SK-N-SH treated with all-trans-retinoic acid at 6 μM for 48 hours (cell line): ENCODE measurements at places on chromosomes 4 and X.

DNA sequence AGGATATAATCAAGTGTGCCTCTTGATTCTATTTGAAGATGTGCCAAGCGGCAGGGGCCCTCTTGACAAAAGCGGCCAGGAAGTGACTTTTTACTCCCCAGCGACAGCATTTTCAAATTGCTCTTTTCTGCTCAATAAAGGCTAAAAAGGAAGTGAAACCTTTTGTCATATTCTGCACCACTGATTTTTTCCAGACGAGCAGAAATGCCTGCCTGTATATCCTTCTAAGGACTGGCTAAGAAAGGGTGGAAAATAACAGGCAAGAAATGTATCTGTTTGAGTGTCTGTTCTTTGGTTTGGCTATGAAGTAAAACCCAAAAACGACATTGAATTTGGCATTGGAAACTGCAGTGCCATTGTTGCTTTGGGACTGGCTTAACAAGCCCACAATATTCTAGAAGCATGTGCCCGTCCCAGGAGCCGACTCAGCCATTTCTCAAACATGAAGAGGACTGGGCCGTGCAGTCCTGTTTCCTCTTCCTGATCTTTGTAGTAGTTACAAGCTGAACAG, 25.4 kb downstream of the TMSB4X start:
- peak; percentile 38 for ATAC-seq

DNA sequence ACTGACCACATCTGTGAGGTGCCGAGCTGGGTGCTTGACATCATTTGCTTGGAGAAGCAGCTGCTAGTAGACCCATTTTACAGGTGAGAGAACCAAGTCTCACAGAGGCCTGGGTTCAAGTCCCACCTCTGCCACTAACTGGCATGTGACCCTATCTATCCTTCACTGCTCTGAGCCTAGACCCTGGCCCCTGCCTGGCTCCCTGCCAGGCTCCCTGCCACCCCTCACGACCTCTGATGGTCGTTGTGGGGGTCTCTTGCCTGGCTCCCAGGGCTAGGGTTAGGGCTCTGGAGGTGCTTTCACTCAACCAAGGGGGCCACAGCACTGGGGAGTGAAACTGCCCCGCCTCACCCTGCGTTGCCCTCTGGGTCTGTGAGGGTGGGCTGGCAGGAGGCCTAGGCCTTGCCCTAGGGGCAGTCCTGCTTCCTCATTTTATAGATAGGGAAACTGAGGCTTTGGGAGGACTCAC, 7.2 kb upstream of the ADD1 start:
- no peak for ATAC-seq

GRCh38 chr4:107066621-107067020, 30.5 kb upstream of the DKK2 start:
- ATAC-seq, result no peak

DNA sequence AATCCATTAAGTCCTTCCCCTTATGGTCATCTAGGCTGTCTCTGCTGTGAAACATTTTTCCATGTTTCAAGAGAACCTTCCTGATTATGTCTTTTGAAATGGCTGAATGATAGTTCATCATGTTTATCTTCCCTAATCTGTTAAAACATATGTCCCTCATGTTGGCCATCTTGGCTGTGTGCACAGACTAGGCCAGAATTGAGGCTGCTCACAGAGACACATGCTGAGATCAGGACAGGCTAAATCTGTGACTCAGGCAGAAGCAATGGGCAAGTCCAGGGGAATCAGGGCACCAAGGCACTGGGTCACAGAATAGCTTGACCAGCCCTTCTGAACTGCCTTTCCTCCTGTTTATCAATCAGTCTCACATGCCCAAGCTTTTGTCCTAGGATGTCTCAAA, 78.3 kb downstream of the FHDC1 start:
- ATAC-seq, result no peak

DNA sequence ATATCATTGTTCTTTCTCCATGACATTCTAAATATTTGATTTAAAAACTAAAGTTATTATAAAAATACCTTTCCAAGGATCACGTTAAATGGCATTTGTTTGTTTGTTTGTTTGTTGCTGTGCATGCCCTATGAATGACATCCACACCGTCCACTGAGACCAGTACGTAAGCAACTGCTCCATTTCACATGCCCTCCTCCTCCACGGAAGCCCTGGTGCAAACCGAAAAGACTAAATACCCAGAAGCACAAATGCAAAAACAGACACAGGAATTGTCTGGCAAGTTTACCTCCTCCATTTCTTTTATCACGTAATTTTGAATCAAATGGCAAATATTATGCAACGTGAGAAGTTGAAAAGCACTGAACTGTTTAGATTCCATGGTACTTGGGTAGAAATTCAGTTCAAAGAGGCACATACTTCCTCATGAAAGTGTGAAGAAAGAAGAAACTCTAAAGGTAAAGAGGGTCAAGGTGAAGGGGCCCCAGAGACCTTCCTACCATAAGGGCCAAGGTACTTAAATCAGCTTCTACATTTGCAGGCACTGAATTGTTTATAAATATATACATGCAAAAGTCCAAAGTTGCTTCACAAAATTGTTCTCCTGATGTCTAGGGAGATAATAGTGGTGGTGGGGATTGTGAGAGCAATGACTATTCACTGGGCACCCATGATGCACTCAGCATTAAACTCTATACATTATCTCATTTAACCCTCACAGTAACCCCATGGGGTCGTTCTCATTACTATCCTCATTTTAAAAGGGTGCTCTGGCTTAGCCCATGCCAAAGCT, 23.4 kb downstream of the IRF2 start:
- no peak for ATAC-seq

- ATAC-seq, result no peak
Measured at GRCh38 chrX:123882391-123882790, 22.5 kb downstream of the XIAP start.

DNA sequence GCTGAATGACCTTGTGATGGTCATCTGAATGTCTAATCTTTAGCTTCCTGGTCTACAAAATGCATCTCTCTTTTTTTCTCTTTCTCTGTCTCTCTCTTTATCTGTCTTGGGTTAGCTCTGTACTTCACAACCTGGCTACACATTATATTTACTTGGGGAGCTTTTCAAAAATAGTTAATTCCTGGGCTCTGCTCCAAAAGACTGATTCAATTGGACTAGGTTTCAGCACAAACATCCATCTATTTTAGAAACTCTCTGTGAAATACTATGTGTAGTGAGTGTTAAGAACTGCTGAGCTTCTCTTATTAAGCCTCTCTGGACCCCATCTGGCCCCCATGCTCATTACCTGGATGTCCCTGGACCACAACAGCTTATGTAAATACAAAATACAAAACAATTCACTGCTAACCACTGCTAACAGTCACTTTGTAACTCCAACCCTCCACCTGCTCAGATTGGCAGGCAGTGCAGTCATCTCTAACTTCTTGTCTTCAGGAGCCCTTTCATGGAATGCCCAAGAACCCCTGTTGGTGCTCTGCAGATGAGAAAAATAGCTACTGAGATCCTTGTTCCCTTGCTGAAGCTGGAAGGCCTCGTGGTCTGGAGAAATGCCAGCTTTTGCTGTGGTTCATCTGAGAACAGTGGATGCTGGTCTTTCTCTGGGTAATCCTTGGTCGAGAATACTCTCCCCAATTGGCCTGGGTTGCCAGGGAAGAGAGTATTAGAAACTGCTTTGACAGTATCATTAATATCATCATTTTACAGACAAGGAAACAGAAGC, 14.8 kb upstream of the BOD1L1 start:
- ATAC-seq, result no peak; the same call in 2 of the 3 replicates

DNA sequence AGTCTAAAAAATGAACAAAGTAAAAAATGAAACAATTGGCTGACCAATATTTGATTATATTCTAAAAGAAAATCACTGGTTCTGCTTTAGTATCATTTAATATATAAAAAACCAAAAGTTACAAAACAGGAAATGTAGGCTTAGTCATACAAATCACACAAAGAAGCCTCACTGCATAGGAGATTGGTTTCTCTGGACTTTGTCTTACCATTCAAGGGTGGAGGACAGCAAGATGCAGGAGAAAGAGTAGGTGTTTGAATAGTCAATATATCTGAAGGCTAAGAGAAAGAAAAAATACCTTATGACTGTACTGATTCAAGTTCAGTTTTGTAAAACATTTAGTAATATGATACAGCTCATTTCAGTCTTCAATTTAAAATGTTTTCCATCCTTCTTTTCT, 28.6 kb upstream of the TAF9B start:
- no peak for ATAC-seq

DNA sequence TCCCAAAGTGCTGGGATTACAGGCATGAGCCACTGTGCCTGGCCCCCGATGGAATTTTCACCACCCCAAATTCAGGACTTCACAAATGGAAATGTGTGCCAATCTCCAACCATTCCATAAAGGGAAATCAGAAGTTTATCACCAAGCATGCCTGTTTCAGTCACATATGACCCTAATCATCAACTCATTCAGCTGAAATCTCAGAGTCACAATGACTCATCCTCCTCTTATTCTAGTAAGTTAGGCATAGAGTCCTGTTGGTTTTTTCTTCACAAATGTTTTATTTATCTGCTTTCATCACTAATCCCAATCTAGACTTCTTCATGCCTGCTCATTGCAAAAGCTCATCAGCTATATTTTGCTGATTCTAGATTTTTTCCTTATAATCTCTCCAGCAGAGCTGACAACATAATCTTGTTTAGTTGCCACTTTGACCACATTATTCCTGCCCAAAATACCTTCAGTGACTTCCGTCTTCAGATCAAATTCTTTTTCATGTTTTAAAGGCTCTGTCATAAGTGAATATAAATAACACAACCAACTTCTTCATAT, 83.3 kb downstream of the SLC7A11 start:
- peak; percentile 87 for ATAC-seq

DNA sequence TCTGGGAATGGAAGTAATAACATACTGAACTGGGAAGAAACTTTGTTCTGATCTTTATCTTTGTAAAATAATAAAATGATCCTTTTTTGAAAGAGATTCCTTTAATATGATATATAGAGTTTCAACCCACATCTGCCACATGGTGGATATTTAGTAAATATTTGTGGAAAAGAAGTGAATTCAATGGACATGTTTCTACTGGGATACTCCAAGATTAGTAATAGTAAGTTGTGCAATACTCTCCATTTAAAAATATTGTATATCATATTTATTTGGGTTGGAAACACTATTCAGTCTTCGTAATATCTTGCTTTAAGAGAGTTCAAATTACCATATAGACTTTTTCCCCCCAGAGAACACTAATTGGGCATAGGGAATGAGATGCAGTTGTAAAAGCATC, 17.8 kb upstream of the ARSJ start:
- ATAC-seq, result no peak

- no peak for ATAC-seq
Measured at GRCh38 chrX:128653524-128654060, 601.4 kb upstream of the ACTRT1 start.

DNA sequence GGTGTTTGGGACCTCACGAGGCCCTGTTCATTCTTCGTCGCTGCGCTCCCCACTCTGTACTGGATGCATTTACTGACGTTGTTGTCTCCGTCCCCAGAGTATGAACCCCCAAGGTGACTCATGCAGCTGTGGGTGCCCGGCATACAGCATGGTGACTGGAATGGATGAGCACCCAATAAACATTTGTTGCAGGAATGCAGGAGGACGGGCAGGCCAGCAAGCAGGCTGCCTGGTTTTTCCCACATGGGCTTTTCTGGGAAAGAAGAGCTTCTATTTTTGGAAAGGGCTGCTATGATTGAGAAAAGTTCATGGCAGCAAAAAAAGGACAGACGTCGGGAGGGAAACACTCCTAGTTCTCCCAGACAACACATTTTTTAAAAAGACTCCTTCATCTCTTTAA, 893 bp upstream of the SOD3 start:
- peak; percentile 4; the same call in 1 of the 3 replicates for ATAC-seq

- no peak for ATAC-seq
Measured at GRCh38 chr4:6912441-6912840, 2.8 kb downstream of the TBC1D14 start.

DNA sequence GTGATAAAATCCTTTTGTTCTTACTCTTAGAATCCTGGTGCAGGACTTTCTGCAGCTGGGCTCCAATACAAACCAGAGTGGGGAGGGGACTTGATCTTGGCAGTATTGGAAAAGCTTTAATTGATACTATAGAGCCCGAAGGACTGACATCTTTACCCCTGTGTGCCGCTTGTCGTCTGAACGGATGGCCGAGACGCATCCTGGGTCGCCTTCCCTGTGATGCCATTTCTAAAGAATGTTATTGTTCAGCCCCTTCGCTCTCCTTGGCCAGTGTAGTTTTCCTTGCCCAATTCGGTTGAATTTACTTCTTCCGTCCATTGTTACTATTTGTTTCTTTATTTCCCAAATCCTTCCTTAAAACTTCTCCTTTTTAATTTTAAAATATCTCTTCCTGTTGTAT, 80.9 kb downstream of the CLDN34 start:
- ATAC-seq, result no peak

DNA sequence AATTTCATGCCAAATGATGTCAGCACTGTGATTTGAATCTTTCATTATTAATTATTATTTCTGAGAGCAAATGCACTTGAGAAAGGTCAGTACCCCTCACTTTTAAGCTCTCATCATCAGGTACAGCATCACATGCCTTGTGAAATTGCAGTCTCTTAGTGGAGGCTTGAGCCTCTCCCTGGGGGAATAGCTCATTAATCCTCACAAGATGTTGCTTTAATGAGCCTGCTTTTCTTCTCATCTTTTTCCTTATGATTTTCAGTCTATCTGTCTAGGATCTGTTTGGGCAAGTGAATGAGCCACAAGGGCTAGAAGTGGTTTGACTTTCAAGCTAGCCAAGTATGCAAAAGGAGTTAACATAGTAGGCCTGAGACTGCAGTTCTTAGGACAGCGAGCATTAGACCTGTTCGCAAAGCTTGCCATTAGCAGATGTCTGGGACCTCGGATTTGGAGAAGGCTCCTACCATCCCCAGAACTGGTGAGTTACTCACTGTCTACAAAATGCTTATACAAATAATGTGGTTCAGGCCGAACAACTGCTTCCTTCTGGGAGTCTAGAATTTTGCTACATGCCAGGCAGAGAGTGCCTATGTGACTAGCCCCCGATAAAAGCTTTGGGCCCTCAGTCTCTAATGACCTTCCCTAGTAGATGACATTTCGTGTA, 174.5 kb downstream of the IL15 start:
- no peak for ATAC-seq

DNA sequence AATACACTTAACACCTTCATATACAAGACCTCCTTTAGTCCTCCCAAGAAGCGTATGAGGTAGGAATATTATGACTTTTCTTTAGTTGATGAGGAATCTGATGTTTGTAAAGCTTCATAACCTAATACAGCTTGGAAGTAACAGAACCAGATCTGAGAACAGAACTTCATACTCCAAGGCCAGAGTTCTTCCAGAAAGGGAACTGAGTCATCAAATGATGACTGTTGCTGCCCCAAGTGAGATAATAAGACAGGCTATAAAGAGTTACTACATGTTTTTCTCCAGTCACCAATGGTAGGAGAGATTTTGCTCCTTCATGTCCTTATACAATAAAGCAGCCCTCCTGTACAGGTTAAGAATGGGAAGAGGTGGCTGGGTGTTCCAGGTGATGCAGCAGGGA, 74.3 kb upstream of the ANXA3 start:
- ATAC-seq, result no peak

DNA sequence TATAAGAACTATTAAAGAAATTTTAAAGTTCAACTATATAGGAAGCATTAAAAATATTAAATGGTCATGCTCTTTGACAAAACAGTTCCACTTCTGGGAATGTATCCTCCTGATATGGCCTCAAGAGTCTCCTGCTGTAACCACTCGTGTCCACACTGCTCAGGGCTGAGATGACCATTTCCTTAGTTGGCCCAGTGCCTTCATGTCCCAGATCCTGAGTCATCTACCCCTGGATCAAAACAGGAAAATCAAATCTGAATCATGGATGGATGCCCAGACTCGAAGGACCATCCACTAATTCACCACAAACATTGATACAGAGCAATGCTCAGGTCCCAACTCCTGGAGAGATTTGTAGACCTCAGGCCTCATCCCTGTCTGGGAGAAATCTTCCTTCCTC, 44.7 kb downstream of the GPRASP3 start:
- ATAC-seq, result peak; percentile 69

- ATAC-seq, result no peak
Measured at GRCh38 chr4:180341926-180342325, 1901.3 kb upstream of the TENM3 start.
